Right ventricle myocardium superior (tissue), 1 donor: ENCODE measurements at places on chromosomes 12 and 14. TPM values are rescaled to one million over a fixed set of nuclear protein-coding genes. Genes with fewer than 3 reads are reported as not detected.
A peak's percentile ranks its signal among the peaks of the same experiment; 100 is the strongest.

GRCh38 chr14:20662968-20663732 lies 21.2 kb upstream of the RNASE4 start:
- peak; percentile 62 for DNase-seq

The PRH2 gene
- total RNA-seq = not detected

GRCh38 chr12:132194556-132194955 lies 50.3 kb downstream of the NOC4L start:
- no peak for DNase-seq

The TSPAN9 gene
- total RNA-seq = 156 TPM

The C1R gene
- 165 TPM for total RNA-seq

DNA sequence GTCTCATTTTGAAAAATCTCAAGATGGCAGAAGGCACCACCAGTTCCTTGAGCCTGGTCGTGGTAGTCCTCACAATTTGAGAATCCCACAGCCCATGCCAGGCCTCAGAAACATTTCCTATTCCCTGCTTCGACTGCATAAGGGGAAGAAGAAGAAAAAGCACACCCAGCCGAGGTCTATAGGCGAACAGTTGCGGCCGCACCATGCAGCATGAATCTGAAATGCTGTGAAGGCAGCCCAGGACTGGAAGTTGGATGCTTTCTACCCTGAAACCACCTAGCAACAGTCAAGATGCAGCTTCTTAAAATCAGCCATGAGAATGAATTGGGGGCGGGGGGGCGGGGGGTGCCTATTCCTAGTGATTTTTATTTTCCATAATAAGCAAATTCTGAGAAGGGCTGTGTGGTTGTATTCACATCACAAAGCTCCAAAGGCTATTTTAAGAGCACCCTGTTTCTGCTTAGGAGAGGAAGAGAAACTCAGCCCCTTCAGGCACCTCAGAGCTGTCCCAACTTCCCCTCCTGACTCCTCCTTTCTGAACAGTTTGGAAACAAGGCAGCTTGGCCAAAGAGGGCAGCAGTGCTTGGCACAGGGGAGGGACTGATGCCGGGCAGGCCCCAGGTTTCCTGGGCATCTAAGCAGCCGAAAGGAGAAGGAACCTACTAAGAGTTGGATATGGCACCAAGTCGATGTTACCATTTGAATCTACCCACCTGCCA lies 172.5 kb upstream of the FOXN3 start:
- DNase-seq = peak; percentile 59

- no peak for DNase-seq
These were observed 154.1 kb upstream of the ARID2 start for GRCh38 chr12:45575417-45575816.

DNA sequence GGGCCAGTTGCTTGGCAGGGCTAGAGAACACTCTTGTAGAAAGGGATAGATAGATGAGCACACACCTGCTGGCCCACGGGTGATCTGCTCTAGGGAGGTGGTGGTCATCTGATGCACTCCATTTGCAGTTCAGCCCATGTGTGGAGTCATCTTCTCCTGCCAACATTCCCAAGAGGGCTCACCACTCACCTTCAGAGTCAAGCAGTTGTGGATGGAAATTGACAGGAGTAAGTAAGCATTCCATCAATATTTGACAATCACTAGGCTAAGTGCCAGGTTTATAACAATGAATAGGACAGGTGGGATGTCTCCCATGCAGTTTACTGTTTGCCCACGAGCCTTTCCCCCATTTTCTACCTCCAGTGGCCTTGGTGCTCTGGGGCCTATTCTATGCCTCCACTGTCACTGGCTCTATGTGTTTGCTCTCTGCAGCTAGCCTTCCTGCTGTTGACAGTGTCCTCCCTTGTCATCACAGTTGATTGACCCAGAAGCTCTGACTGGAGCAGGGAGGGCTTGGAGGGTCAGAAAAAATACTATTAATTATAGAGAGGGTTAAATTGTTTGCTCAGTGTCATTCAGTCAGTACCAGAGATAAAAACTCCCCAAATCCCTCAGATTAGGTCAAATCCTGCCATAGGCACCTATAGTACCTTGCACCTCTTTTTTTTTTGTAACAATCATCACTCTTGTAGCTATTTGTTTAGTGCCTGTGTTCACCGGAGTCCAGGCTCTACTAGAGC lies 134.6 kb upstream of the PZP start:
- DNase-seq = no peak

- DNase-seq = no peak
These were observed 310.8 kb downstream of the BCL11B start for GRCh38 chr14:98961191-98961590.

- no peak for DNase-seq
These were observed 130.4 kb downstream of the GRIP1 start for GRCh38 chr12:66548338-66549049.

GRCh38 chr12:2895051-2895451 lies 4.4 kb downstream of the TULP3 start:
- DNase-seq = no peak

DNA sequence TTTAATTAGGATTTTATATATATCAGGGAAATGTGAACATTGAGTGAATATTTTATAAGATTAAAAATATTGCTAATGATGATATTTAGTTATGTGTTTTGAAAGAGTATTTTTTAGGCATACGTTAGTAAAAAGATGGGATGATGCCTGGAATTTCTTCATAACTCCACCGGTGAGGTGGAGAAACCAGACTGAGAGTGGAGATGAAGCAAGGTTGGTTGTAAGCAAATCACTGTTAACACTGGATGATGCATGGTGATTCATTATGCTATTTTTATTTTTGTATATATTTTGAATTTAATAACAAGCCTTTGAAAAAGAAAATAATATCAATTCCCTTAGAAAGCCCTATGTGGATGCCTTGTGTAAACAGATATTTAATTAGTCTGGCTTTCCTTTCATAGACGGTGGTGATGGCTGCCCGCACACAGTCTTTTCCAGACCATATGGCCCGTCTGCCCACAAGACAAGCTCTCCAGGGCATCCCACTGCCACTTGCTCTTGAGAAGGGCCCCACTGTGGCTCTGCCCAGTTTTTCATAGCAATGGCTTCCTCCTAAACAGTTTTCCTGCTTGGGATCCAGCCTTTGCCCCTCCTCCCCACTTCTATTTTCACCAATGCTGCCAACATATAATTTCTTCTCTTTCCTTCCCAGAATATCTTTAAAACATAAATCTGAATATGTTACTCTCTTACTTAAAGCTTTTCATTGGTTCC lies 95.4 kb downstream of the HELB start:
- no peak for DNase-seq

GRCh38 chr12:123919980-123920360 lies 52.7 kb downstream of the CCDC92 start:
- no peak for DNase-seq

GRCh38 chr14:104676694-104677511 lies 12.5 kb upstream of the INF2 start:
- no peak for DNase-seq

The SERPINA12 gene
- not detected for total RNA-seq
